ENCODE measurements at places on chromosomes 1 and 21. TPM values are rescaled to one million over a fixed set of nuclear protein-coding genes. Genes with fewer than 3 reads are reported as not detected.

GRCh38 chr1:230809256-230809990, 58.9 kb downstream of the C1orf198 start:
- H3K27me3 ChIP-seq = peaks cover 22% of the 10 kb centered on the region
- no peaks in the 10 kb centered on the region for H3K4me1 ChIP-seq
- H3K4me3 ChIP-seq = no peak overlapping the region

DNA sequence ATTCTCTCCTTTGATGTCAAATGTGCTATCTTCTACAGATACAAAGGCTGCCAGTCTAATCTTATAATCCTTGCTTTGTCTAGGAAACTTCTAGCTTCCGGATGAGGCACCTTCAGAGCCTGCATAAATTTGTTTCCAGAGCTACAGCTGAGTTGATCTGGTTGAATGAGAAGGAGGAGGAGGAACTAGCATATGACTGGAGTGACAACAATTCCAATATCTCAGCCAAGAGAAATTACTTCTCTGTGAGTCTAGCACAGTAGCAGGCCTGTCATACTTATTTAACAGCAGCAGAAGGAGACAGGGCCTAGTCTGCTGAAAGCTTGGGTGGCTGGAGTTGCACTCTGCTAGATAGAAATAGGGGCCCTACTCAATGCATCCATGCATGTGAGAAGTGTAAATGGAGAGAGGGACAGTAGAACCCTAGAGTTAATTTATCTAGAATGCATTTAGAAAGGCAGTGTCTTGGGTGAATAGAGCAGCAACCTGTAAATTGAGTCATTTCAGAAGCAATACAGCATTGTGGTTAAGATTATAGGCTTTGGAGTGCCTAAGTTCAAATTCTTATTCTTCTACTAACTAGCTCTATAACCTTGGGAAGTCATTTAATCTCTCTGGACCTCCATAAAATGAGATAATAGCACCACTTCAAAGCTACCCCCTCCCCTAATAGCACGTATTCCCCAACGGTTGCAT, 89.0 kb downstream of the MACF1 start:
- no peak overlapping the region for H3K4me3 ChIP-seq
- DNase-seq = no peak
- H3K36me3 ChIP-seq = peaks cover 76% of the 10 kb centered on the region
- peaks cover 20% of the 10 kb centered on the region for H3K4me1 ChIP-seq
- H3K27ac ChIP-seq = no peak overlapping the region

DNA sequence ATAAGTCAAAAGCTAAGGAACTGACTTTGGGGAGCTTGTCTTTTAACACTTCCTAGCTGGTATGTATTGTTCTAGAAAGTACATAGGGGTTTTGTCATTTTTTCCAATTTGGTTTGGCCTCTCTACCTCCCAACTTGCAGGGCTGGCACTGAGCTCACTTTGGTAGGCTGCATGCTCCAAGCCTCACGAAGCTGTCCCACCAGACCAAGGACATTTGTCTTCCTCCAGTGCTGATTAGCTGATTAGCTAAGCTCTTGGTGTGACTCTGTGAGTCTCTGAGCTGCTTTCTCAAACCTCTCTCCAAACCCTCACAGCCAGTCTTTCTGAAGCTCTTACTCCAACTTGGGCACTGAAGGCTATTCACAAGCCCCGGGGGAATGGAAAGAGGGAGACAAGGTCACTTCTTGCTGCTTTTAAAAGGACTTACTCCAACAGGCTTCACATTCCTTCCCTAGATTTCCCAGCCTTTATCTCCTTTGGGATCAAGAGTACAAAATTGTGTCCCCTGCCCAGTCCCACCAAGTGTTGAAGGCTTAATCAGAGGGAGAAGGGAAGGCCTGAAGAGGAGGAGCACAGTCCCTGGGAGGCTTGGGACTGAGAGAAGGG, 893 bp upstream of the CFAP45 start:
- no peaks in the 10 kb centered on the region for H3K36me3 ChIP-seq
- no peak overlapping the region for H3K4me3 ChIP-seq
- no peak for DNase-seq
- H3K4me1 ChIP-seq = no peaks in the 10 kb centered on the region
- no peak overlapping the region for H3K27ac ChIP-seq

DNA sequence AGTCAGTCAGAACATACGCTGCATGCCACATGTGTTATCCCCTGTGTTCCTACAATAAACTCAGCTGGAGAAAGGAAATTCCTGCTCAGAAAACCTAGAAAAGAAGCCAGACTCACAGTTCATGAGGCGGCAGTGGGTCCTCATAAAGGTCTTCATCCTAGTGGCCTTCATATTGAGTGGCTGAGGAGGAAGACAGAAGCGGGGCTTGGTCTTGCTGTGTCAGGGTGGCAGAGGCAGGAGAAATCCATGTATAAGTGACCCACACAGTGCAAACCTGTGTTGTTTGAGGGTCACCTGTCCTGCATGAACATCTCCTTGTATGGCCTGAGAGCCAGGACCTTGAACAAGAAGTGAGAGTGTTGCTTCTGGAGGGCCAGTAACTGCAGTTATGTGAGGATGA, 4.0 kb upstream of the WNT3A start:
- H3K4me1 ChIP-seq = peaks cover 1% of the 10 kb centered on the region
- H3K4me3 ChIP-seq = no peak overlapping the region
- peaks cover 47% of the 10 kb centered on the region for H3K27me3 ChIP-seq
- no peaks in the 10 kb centered on the region for H3K36me3 ChIP-seq

DNA sequence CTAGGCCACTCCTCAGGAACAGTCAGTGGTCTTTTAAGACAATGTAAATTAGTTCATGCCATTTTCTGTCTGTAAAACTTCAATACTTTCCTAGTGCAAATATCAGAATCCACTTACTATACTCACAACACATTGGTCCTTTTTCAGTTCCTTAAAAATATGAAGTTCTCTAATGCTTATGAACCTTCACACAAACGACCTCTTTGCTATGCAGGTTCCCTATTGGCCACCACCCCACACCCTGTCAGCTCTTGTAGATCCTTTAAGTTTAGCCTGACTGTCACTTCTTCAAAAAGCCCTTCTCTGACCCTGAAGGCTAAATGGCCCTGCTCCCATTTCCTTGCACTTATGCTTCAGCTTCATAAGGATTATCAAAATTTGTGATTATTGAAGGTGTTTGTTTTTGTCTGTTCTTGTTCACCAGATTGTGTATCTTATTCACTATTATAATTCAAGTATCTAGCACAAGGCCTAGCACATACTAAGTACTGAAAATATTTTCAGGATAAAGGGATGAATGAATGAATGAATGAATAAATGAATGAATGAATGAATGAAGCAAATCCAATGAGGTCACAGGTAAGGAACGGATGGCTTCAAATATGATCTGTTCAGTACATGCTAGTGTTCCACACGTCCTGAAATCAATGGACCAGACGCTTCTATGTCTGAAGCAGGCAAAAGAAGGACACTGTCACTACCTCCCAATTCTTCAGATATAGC, 373.9 kb downstream of the VAV3 start:
- H3K27me3 ChIP-seq = no peaks in the 10 kb centered on the region
- peaks cover 9% of the 10 kb centered on the region for H3K4me1 ChIP-seq
- no peak overlapping the region for H3K27ac ChIP-seq
- no peak for DNase-seq

GRCh38 chr1:200139661-200140250, 112.2 kb downstream of the NR5A2 start:
- H3K27me3 ChIP-seq = peaks cover 13% of the 10 kb centered on the region
- DNase-seq = no peak
- no peak overlapping the region for H3K27ac ChIP-seq
- H3K4me1 ChIP-seq = peaks cover 2% of the 10 kb centered on the region

DNA sequence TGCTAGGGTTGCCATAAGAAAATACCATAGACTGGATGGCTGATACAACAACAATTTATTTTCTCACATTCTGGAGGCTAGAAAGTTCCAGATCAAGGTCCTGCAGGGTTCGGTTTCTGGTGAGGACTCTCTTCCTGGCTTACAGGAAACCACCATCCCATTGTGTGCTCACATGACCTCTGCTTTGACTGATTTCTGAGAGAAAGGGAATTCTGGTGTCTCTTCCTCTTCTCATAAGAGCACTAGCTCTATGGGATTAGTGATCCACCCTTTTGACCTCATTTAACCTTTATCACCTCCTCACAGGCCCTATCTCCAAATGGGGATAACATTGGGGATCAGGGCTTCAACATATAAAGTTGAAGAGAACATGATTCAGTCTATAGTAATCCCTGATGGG, 47.5 kb downstream of the MRPL39 start:
- H3K27me3 ChIP-seq = no peaks in the 10 kb centered on the region
- H3K27ac ChIP-seq = peak overlapping the region; percentile 67
- no peak for DNase-seq
- H3K4me1 ChIP-seq = peaks cover 62% of the 10 kb centered on the region
- peak overlapping the region; percentile 93 for H3K4me3 ChIP-seq
- peaks cover 35% of the 10 kb centered on the region for H3K36me3 ChIP-seq

DNA sequence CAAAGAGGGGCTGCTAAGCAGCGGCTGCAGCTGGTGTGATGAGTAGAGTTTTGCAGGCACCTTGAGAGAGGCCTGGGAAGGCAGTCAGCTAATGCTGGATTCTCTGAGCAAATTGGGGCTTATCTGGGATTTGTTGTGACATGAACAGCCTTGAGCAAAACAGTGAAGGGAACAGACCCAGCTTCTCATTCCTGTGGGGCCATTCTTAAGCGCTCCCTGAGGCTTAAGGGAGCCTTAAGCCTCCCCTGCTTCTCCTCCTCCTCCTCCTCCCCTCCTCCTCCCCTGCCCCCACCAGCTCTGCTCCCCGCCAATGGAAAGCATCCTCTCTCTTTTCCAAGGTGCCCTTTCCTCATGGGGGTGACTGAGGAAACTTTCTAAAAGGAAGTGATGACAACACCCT, 21.3 kb downstream of the HMGCS2 start:
- H3K27ac ChIP-seq = no peak overlapping the region
- peaks cover 29% of the 10 kb centered on the region for H3K27me3 ChIP-seq
- H3K36me3 ChIP-seq = peaks cover 8% of the 10 kb centered on the region
- H3K4me3 ChIP-seq = no peak overlapping the region
- H3K4me1 ChIP-seq = peaks cover 19% of the 10 kb centered on the region

DNA sequence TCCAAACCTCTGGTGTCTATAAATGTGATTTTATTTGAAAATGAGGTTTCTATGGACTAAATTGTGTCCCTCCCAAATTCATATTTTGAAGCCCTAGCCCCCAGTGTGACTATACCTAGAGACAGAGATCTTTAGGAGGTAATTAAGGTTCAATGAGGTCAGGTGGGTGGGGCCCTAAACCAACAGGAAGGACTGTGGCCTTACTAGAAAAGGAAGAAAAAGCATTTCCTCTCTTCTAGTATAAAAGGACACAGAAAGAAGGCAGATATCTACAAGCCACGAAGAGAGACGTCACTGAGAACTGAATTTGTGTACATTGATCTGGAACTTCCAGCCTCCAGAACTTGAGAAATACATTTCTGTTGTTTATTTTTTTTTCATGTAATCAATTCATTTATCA, 123.1 kb upstream of the RUNX1 start:
- DNase-seq = peak; percentile 77
- peaks cover 2% of the 10 kb centered on the region for H3K36me3 ChIP-seq
- peaks cover 27% of the 10 kb centered on the region for H3K4me1 ChIP-seq
- peak overlapping the region; percentile 18 for H3K27ac ChIP-seq
- H3K4me3 ChIP-seq = no peak overlapping the region
- no peaks in the 10 kb centered on the region for H3K27me3 ChIP-seq

DNA sequence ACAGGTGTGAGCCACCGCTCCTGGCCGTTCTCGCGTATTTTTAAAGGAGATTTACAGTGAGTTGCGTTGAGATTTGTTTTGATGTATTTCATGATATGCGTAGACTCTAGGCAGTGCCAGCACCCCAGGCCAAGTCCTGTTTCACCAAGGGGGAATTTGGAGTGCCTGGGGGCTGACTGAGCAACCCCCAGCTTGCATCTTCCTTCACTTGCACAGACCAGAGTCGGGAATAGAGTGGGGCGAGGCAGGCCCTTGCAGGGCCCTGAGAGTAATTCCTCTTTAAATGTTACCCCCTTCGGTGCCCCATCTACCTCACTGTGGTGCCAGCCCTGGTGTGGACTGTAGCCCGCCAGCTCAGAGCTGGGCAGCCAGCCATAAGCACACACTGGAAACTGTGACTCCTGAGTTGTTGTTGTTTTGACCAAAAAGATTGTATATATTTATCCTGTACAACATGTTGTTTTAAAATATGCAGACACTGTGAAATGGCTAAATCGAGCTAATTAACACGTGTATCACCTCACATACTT, 269.5 kb downstream of the NPHP4 start:
- no peak for DNase-seq
- no peak overlapping the region for H3K27ac ChIP-seq
- H3K27me3 ChIP-seq = peaks cover 3% of the 10 kb centered on the region
- no peaks in the 10 kb centered on the region for H3K36me3 ChIP-seq

Gene AXDND1
- total RNA-seq = not detected

Gene PEF1
- total RNA-seq = 47.1 TPM

Gene EYA3
- total RNA-seq = 33.2 TPM

Gene HES2
- total RNA-seq = not detected

Gene CRABP2
- total RNA-seq = 1.9 TPM

Gene SPRR2A
- not detected for total RNA-seq
